Stimulated activated CD8-positive, alpha-beta memory T cell treated with anti-CD3 and anti-CD28 coated beads, Interleukin-15, amount 100 ng/mL, for 48 hours (primary cell): ENCODE measurements at places on chromosomes 3 and 15.

GRCh38 chr3:32919920-32920319, 31.5 kb upstream of the CCR4 start:
- DNase-seq: no peak

DNA sequence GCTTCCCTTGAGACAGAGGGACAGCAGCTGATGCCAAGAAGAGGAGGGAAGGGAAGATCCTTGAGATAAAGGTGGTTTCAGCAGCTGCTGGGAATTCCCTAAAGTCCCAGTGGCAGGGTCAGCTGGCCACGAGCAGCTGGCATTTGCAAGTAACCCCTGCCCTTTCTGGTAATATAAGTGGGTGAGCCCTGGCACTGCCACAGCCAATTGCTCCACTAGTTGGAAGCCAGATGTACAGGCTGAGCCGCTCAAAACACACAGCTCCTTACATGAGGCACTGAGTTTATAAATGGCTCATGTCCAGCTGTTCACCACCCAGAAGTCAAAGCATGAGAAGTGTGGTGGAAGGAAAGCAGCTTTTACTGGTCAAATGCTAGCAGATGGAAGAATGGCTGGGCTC, 35.4 kb downstream of the PRR20G start:
- DNase-seq: no peak

GRCh38 chr3:63995086-63995485, 28.2 kb downstream of the PSMD6 start:
- DNase-seq: no peak

- DNase-seq: no peak
These were observed 234.0 kb downstream of the KLF13 start for GRCh38 chr15:31560643-31561042.

DNA sequence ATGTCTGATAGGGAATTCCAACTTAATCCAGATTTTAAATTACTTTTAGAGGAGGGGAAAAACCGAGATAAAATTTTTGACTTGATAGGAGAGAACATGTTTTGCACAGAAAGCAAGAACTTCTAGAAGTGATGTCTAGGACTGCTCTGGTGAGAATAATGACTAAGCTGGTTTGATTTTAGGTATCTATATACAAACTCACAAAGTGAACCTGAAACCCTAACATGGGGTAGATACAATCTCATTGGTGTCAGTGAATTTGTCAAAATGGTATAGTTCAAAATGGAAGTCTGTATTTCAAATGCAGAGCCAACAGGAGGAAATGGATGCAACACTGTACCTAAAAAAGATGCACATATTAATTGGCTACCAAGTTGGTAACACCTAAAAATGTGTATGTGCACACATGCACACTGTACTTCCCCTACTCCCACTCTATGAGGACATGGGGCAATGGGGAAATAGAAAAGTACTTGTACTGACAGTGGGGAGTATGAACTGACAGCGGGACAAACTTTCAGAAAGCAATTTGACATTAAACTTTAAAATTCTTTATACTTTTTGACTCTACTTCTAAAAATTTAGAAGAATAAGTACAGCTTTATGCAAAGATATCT, 53.0 kb downstream of the NR1I2 start:
- no peak for DNase-seq
